ENCODE measurements at places on chromosomes 13 and 19.
A peak's percentile ranks its signal among the peaks of the same experiment; 100 is the strongest.

DNA sequence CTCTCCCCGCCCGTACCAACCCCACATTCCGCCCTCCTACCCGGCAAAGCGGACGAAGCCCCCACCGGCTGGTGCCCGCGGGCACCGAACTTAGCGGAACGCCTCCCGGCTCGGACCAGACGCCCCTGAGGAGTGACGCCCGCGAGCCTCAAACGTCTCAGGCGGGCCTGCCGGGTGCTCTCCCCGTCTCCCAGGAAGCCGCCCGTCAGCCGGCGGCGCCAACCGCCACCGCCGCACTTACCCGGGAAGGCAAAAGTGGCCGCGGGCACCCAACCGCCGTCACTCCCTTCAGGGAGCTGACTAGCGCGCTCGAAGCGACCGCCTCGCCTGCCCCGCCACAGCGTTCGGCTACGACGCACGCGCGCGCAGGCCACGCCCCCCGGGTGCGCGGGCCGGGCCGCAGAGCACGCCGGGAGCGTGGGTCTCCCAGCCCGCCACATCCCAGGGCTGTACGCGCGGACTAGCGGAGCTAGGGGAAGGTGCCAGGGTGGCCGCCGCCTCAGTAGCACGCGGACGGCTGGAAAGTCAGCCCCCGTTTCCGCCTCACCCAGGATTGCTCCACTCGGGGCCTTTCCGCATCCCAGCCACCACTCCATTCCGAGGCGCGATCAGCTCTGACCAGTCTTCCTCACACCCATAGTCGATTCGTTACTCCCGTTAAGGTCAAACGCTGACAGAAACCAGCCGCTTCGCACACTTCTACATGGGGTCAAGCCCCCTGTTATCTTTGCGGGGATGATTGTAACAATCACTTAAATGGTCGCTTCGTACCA, at the start of gene TEX30:
Gene TEX30 (minus strand): TSS at position 346 of the 773 bp plus-strand sequence. CDS start 3,760 bp downstream, outside the sequence.
- peak; percentile 96 for DNase-seq

- DNase-seq: peak; percentile 34
These were observed 1.8 kb downstream of the ZNF114 start for GRCh38 chr19:48271531-48272151.

GRCh38 chr19:29432677-29433076, 93.1 kb upstream of the VSTM2B start:
- DNase-seq: no peak

DNA sequence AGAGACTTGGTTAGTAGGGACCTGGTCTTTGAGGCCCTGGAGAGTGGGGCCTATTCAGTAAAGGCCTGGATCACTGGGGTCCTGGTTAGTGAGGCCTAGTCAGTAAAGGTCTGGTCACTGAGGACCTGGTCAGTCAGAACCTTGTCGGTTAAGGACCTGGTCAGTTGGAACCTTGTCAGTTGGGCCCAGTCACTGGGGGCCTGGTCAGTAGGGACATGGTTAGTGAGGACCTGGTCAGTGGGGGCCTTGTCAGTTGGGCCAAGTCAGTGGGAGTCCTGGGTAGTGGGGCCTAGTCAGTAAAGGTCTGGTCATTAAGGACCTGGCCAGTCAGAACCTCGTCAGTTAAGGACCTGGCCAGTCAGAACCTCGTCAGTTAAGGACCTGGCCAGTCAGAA, 43.2 kb upstream of the TPM4 start:
- no peak for DNase-seq

- DNase-seq: no peak
These were observed 110.1 kb downstream of the GPC6 start for GRCh38 chr13:93336728-93337127.

GRCh38 chr13:71877256-71877653, 10.3 kb upstream of the DACH1 start:
- DNase-seq: no peak

GRCh38 chr19:43634506-43634871, 5.2 kb downstream of the CADM4 start:
- DNase-seq: no peak

- DNase-seq: no peak
These were observed 440.0 kb downstream of the ZNF536 start for GRCh38 chr19:30812099-30812678.

DNA sequence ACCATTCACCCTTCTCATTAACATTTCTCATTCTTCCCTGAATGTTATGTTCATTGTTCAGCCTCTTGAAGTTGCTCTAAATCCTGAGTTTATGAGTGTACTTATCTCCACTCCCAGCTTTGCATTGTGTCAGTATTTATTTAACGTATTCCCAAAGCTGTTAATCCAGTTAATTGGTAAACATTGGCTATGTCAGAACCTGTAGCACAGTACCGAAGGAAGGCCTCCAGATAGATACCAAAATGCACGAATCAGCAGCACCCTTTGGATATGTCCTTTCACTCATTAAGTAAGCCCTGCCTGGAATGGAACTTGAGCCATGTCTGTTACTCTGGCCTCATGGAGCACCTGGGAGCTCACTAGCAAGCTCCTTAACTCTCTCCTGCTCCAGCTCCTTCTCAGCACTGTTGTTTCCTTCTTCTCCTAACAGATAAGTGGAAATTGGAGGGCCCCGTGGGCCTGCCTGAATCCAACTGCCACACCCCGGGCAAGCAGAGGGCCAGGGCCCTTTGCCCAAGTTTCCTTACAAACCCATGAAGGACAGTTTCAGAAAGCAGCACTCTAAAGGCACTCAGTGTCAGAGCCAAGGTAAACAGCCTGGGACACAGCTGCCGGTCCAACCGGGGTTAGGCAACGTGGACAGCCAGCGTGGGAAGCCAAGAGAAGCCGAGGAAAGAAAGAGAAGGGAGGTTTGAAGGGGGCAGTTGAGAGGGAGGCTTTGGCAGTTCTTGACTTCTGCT, 155.0 kb upstream of the SERP2 start:
- no peak for DNase-seq

- no peak for DNase-seq
These were observed 39.5 kb upstream of the RPL21 start for GRCh38 chr13:27211771-27212364.

DNA sequence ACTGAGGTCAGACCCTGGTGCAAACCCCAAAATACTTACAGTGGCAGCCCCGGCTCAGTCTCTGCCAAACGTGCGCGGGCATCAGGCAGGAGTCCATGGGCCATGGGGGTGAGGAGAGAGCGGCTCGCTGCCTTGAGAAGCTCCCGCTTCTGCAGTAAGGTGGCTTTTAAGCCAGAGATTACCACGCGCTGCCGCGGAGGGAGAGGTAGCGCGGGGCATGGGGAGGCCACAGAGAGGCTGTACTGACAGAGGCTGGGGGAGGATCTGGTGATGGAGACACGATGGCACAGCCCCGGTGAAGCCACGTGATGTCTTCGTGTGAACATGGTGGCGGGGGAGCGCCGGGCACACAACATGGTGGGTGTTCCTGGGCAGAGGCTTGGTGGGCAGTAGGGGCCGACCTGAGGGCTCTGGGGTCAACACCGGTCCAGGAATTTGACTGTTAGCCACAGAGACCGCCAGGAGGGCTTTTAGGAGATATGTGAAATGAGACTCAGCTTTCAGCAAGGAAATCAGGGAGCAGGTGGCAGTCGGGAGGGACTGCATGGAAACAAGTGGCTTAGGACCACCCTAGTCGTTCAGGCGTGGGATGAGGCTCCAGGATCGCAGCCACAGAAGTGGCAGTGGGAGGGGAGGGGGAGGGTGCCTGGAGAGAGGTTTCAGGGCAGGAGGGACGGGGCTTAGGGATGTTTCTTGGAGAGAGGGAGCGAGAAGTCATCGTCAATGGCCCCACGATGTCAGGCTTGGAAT, 24.1 kb downstream of the MCF2L start:
- DNase-seq: no peak

GRCh38 chr13:100156788-100157187, 67.9 kb downstream of the PCCA start:
- DNase-seq: peak; percentile 11

- DNase-seq: no peak
These were observed 65.9 kb downstream of the SERP2 start for GRCh38 chr13:44439452-44440024.

DNA sequence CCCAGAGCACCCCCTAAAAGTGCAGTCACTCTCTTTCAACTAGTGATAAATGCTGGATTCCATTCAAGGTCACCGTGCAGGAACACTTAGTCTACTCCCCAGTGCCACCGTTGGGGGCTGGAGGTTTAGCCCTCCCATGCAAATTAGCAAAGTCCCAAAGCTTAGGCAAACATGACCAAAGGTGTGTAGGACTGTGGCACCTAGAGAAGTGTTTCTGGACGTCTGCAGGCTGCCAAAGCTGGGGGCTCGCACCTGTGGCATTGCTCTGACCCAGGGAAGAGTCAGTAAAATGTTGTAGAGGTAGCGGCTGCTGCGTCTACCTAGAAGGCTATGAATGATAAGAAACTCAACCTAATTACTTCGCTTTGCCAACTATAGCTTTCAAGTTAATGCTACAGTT, 13.9 kb downstream of the COL4A1 start:
- DNase-seq: no peak

GRCh38 chr13:110323172-110323891, 16.2 kb downstream of the COL4A2 start:
- peak; percentile 82 for DNase-seq

DNA sequence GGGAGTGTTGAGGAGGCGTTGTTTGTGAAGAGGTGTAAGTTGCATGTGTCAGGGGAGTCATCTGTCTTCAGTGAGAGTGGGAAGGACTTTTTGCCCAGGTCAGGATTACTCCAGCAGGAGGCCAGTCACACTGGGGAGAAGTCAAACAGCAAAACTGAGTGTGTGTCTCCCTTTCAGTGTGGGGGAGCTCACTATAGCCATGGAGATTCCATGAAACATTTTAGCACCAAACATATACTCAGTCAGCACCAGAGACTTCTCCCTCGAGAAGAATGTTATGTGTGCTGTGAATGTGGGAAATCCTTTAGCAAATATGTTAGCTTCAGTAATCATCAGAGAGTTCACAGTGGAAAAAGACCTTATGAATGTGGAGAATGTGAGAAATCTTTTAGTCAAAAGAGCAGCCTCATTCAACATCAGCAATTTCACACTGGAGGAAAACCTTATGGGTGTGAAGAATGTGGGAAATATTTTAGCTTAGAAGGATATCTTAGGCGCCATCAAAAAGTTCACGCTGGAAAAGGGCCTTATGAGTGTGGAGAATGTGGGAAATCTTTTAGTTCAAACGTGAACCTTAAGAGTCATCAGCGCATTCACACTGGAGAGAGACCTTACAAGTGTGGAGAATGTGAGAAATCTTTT, 8.4 kb upstream of the ZNF587 start:
- no peak for DNase-seq

DNA sequence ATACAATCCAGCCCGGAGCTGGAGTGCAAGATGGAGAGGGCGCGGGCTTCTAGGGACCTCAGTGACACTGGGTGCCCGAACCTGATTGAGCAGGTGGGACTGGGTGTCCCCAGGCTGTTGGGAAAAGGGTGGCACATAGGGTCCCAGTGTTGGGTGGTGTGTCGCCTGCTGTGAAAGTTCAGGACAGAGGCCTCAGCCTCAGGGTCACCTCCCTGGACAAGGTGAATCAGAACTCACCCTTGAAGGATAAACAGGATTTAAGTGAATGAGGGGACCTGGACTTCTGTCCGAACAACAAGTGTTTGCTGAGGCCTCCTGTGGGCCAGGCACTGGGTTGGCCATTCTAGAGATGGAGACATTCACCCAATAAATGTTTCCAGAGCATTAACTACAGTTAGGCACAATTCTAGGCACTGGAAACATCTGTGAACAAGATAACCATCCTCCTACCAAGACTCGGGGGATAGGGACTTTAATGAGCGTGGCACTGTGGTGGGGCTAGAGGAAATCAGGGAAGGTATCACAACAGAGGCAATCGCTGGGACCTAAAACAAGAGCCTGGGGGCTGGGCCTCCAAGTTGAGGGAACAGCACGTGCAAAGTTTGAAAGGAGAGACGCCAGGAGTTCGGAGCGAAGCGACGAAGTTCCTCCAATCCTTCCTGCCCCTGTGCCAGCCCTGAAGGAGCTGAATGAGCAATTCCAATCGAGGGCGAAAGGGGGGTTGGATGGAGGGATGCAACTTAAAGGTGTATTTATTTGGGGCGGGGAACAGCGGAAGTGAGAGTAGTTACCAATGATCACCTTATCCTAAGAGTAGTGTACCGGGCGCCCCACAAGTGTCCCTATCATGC, 921 bp upstream of the POLD1 start:
- no peak for DNase-seq

- DNase-seq: peak; percentile 27
These were observed 4.7 kb downstream of the LENG1 start for GRCh38 chr19:54154603-54155345.

DNA sequence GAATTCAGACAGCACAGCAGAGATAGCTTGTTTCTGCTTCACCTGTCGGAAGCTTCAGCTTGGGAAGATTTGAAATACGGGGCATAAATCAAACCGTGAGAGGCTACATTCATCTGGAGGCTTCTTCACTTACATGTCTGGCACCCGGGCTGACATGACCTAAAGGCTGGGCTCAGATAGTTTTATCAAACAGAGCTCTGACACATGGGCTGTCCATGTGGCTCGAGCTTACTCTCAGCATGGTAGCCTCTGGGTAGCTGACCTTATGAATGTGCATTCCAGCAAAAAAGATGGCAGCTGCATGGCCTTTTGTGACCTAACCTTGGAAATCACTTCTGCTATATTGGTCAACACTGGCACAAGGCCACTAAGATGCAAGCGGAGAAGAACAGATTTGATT, 414.5 kb downstream of the NDFIP2 start:
- DNase-seq: no peak

DNA sequence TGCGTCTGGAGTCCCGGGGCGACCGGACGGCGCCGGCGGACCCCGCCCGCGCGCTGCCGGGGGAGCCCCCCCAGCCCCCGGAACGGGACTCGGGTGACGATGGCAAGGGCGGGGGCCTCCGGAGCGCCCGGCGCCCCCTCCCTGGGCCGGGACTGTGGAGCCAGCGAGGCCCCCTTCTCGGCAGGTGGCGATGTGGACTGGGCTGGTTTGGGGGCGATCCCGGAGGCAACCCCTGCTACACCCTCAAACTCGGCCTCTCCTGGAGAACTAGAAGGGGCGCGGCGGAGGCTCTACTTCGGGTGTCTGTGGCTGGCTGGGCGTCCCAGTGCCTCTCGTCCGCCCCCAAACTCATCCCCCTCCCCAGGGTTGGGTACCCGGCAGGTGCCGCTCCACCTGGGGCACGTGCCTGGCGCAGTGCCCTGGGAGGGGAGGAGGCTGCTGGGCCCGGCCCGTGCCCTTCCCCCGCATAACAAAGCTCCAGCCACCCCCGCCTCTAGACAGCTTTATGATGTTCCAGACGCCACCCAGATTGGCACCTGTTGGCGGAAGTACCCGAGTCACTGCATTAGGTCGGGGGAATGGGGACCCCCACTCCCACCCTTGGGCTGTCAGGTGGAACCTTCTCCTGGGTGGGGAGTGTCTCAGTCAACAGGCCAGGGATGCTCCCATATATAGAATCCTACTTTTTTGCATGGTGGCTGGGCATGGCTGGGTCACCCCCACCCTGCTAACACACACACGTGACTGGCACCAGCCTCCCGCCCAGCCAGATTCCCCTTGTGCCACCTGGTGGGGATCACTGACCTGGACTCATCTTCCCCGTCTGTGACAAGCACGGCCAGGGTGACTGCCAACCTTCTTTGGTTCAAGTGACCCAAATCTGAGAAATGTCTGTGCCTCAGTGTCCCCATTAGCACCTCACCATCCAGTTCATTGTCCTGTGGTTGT, 722 bp downstream of the PKN1 start:
- peak; percentile 29 for DNase-seq

Measured in GM03348 (cell line).